ENCODE measurements at places on chromosomes 16 and 17.
A peak's percentile ranks its signal among the peaks of the same experiment; 100 is the strongest.

DNA sequence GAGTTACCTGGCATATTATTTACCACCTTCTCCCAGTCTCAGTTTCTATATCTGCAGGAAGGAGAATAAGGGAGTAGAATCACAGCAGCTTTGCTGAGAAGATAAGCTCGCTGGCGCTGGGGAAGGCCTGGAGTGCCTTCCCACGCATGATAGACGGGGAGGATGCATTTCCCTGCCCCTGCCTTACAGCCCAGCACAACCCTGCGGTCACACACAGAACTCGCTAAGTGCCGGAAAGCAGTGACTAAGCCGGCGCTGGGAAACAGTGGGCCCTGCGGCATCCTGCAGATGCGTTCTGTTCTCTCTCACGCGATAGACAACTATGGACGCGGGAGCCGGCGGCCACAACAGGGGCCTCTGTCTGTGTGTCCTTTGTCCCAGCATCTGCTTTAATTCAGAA, 4.8 kb downstream of the CA5A start:
- no peak for DNase-seq

- DNase-seq, result no peak
Observed at GRCh38 chr16:80938004-80938878, 68.4 kb downstream of the CMC2 start.

GRCh38 chr16:87075319-87075860, 241.8 kb downstream of the C16orf95 start:
- DNase-seq, result no peak

- no peak for DNase-seq
Observed at GRCh38 chr16:19167710-19168370, at the start of gene SYT17. SYT17 (plus strand) TSS chr16:19168240; CDS start chr16:19168647, 407 bp downstream.

DNA sequence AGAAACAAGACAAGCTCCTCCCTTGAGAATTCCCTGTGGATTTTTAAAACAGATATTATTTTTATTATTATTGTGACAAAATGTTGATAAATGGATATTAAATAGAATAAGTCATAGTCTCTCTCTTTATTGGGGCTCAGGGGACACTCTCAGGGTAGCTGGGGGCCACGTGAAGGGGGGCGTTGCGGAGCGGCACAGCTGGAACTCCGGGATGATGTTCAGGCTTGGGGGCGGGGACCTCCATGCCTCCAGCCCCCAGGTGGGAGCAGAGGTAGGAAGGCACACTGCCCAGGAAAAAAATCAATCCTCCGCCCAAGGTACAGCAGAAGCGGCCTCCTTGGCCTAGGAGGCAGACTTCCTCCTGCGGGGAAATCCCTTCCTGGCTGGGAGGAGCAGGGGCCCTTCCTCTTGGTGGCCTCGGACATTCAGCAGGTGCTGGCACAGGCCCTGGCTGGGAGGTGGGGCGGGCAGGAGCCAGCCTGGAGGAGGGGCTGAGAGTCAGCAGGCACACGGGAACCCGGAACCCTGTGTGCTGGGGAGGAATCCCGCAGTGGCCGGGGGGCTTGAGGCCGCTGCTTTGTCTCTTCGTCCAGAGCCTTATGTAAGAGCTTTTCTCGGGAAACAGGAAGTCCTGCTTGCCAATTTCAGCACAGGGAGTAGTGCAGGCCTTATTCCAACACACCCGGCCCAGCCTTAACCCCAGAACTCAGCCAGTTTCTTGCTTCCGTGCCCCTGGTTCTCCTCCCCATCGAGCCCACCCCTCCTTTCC, 591 bp upstream of the TNFSF13 start:
- no peak for DNase-seq

- peak; percentile 11 for DNase-seq
Observed at GRCh38 chr17:75619506-75620431, 13.5 kb upstream of the SMIM5 start.

DNA sequence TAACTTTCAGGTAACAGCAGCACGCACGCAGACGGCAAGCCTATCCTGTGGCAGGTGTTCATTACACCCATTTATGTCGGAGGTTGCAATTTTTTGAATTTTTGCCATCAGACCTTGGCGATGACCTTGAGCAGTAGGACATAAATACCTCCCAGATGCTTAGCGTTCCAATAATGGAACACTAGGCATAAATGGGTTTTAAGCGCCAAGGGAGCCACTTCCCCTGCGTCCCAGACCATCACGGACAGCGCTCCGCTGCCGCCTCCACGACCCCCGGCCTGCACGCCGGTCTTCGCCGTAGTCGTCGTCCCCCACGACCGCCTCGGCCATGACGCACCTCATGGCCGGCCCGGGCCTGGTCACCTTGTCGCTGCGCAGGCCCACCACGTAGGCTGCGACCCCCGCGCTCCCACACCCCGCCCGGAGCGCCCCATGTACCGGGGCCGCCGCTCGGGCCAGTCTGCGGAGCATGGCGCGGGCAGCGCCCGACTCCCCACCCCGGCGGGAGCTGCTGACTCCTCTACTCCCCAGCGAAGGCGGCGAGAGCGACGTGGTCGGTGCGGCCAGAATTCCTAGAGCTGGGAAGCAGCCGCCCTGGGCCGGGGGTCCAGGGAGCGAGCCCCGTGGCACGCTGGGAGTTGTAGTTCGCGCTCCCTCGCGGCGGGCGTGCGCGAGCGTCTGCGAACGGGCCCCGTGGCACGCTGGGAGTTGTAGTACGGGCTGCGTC, 22.7 kb downstream of the TMEM235 start:
- DNase-seq, result peak; percentile 72

DNA sequence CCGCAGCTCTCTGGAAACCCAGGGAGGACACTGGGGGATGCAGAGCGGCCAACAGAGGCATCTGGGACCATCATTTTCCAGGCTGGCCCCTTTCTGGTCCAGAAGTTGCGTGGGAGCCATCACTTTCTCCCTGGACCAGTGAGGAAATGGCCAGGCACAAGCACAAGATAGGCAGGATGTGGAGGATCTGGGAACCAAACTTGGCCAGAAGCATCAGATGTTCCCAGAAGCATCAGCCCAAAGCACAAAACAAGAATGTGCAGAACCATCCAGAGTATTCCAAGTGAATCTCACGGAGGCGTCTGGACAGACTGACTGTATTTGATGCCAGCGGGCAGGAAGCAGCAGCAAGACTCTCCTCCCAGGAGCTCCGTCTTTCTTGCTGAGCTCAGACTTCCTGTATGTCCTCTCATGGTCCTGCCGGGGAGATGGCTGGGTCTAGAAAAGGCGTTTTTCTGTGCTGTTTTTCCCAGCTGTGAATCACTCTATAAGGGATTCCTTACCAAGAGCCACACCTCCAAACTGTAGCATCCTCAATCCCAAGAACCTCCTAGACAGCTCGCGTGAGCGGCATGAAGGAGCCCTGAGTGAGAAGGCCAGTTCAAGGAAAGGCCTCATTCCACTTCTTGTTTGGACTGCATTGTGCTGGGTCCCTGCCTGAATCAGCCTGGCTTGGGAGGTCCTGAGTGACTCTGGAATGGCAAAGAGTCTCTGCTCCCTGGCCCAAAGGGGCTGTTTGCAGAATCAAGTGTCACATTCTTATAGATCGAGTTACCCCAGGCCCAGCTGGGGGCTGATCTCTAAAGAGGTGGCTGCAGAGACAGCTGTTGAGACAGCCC, 49.5 kb upstream of the MTSS2 start:
- no peak for DNase-seq

- no peak for DNase-seq
Observed at GRCh38 chr17:80018917-80019651, 16.6 kb downstream of the TBC1D16 start.

GRCh38 chr16:17252064-17252463, 218.7 kb downstream of the XYLT1 start:
- DNase-seq, result no peak

- DNase-seq, result no peak
Observed at GRCh38 chr17:3771140-3771539, 29.8 kb downstream of the ITGAE start.

DNA sequence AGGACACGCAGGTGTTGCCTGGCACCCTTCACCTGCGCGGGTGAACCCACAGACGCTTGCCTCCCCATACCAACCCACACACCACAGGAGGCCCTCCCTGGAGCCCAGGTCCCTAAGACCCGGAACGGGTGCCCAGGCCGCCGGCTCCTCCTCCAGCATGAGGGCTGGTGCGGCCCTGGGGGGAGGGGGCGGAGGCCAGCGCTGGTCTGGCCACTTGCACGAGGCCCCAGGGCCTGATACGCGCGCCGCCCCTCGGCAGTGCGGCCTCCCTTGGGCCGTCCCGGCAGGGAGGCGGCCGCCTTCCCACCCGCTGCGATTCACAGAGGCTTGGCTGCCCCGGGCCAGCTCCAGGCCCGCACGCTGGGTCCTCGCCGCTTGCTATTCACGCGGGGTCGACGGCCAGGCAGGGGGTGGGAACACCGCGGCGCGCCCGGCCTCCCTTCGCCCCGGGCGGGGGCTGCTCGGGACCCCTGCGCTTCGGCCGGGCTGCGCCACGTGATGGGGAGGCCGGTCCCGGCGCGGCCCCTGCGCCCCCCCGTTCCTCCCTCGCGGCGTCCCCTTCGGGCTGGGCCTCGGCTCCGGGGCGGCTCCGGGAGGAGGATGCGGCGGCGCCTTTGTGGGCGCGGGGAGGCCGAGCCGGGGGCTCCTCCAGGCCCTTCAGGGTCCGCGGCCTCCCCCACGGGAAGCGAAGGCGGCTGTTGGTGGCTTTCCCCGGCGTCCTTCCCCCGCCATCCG, 685 bp downstream of the FASN start:
- peak; percentile 53 for DNase-seq

- DNase-seq, result no peak
Observed at GRCh38 chr17:78965491-78965924, 14.2 kb downstream of the LGALS3BP start.

- no peak for DNase-seq
Observed at GRCh38 chr17:8324923-8325322, 14.7 kb upstream of the ODF4 start.

- DNase-seq, result no peak
Observed at GRCh38 chr16:11370084-11370931, 25.0 kb downstream of the RMI2 start.

DNA sequence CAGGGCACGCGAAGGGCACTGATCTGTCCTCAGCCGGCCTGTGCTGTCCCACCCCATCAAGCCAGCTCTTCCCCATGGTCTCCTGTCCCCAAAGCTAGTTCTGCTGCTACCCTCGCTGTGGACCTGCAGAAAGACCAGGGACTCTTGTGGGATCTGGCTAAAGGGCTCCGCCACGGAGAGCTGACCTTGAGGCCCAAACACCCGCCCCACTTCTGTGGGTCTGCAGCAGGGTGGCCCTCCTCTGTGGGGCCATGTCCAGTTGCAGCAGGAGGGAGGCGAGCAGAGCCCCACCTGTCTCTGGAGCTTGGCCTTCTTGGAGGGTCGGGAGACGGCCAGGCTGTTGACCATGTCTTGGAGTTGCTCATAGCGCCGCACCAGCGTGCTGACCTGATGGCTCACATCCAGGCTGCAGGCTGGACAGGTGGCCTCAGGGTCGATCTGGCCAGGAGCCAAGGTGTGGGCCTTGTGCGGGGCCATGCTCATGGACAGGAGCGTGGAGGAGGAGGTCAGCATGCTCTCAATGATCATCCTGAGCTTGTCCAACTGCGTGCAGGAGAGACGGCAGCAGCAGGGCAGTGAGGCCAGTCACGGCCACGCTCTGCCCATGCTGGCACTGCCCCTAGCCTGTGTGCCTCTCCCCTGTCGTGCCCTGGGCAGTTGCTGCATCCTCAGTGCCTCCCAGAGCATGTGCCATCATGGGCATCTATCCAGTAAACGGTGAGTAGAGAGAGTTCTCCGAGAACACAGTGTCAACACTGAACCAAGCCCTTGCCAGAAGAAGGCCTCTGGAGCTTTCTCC, 16.6 kb downstream of the UBALD2 start:
- DNase-seq, result no peak

- no peak for DNase-seq
Observed at GRCh38 chr17:16935786-16936185, 36.1 kb downstream of the TNFRSF13B start.

GRCh38 chr17:1455291-1455796, 688 bp downstream of the CRK start:
- DNase-seq, result no peak

- no peak for DNase-seq
Observed at GRCh38 chr17:2191227-2191626, 112.4 kb downstream of the SMG6 start.

GRCh38 chr16:27248036-27248435, 20.5 kb downstream of the NSMCE1 start:
- no peak for DNase-seq

- DNase-seq, result no peak
Observed at GRCh38 chr17:83090444-83091256, 11.2 kb downstream of the METRNL start.

GRCh38 chr16:78473031-78473699, 373.7 kb downstream of the WWOX start:
- DNase-seq, result no peak

GRCh38 chr16:12898551-12898950, 2.8 kb upstream of the SHISA9 start:
- DNase-seq, result no peak

DNA sequence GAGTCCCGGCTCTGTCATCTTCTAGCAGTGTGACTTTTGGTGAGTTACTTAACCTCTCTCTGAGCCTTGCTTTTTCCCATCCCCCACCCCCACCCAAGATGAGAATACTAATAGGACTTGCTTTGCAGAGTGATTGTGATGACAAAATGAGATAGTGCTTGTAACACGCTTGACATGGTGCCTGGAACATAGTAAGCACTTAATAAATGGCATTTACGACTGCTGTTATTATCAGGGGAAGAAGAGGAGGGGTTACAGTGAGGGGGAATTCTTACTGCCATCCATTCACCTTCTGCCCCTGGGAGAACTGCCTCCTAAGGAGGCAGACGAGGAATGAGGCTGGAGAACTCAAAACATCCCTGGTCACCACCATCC, 7.8 kb downstream of the DLX4 start:
- DNase-seq, result no peak

- DNase-seq, result peak; percentile 82
Observed at GRCh38 chr17:7356072-7356549, 1.2 kb downstream of the TMEM95 start.

DNA sequence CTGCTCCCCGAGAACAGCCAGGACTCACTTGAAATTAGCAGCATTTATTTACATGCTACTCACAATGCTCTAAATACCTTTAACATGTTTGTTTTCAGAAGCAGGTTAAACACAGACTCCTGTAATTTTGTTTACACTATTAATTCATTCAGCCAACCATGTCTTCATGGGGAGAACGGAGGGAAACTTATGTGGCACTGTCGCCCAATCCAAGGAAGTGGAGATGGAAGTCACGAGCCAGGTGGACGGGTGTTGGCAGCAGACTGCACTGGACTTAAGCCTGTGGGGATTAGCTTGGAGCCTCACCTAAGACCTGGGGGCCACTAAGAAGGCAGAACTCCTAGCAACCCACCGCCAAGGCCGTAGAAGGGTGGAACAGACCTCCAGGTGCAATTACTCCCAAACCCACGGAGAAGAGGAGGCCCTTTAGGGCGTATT, 8.8 kb upstream of the GFAP start:
- DNase-seq, result no peak

Measured in activated CD4-positive, alpha-beta T cell treated with anti-CD3 and anti-CD28 coated beads, Interleukin-2, amount 50 U/mL, for 4 hours (primary cell).